Upper lobe of left lung (tissue), 6 donors: ENCODE measurements at places on chromosomes 12 and 14. TPM values are rescaled to one million over a fixed set of nuclear protein-coding genes. Genes with fewer than 3 reads are reported as not detected.

GRCh38 chr12:25929142-25929541 lies 29.3 kb upstream of the RASSF8 start:
- H3K27ac ChIP-seq = no peak overlapping the region
- DNase-seq = no peak
- H3K36me3 ChIP-seq = no peaks in the 10 kb centered on the region
- H3K4me1 ChIP-seq = no peaks in the 10 kb centered on the region
- H3K4me3 ChIP-seq = no peak overlapping the region
- H3K27me3 ChIP-seq = no peaks in the 10 kb centered on the region

DNA sequence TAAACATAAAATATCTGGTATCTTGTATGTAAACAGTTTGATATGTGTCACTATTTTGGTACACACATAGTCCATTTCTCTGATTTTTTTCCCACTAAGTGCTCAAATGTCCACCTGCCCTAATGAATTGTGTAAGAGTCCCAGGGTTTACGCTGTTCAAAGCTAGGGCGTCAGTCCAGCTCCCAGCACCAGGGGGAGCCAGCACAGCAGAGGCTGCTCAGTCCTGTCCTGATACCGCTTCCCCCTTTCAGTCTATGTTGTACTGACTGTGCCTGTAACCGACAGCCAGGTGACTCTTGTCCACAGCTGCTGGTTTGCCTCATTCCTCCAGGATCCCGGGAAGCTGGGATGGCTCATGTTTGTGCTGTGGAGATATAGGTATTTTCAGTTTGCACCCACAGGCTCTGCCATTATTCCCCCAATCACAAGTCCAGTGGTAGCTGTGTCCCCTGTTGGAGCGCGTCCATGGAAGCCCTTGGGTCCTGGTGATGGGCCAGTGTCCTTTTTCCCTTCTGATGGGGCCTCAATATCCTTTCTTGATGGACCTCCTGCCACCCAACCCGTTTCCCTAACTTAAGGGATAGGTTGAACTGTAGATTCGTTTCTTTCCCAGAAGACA lies 242.0 kb downstream of the NEDD1 start:
- no peaks in the 10 kb centered on the region for H3K27me3 ChIP-seq
- H3K4me1 ChIP-seq = no peaks in the 10 kb centered on the region
- H3K4me3 ChIP-seq = no peak overlapping the region
- H3K27ac ChIP-seq = no peak overlapping the region

KRT1 gene
- not detected for total RNA-seq

- no peaks in the 10 kb centered on the region for H3K27me3 ChIP-seq
- DNase-seq = no peak
- H3K36me3 ChIP-seq = no peaks in the 10 kb centered on the region
These were observed 5.9 kb downstream of the KRT86 start for GRCh38 chr12:52280319-52280795.

DNA sequence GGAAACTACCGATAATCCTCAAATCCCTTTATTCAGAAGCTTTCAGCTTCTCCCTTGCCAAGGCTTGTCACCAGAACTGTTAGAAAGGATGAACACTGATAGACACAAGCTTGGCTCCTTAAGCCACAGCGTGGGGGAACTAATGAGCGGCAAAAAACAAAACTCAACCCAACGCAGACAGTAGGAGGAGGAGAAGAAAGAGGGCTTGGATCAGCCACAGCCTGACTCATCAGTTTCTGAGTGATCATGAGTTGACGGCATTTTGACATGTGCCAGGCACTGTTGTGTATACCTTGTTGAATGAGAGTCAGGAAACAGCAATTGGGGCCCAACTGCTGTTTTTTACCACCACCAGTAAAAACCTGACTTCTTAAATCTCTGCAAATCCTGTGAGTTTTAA lies 23.7 kb downstream of the PLXNC1 start:
- no peaks in the 10 kb centered on the region for H3K27me3 ChIP-seq
- peaks cover 10% of the 10 kb centered on the region for H3K4me1 ChIP-seq
- H3K27ac ChIP-seq = peak overlapping the region; percentile 66
- H3K36me3 ChIP-seq = no peaks in the 10 kb centered on the region
- H3K4me3 ChIP-seq = no peak overlapping the region
- no peak for DNase-seq

DNA sequence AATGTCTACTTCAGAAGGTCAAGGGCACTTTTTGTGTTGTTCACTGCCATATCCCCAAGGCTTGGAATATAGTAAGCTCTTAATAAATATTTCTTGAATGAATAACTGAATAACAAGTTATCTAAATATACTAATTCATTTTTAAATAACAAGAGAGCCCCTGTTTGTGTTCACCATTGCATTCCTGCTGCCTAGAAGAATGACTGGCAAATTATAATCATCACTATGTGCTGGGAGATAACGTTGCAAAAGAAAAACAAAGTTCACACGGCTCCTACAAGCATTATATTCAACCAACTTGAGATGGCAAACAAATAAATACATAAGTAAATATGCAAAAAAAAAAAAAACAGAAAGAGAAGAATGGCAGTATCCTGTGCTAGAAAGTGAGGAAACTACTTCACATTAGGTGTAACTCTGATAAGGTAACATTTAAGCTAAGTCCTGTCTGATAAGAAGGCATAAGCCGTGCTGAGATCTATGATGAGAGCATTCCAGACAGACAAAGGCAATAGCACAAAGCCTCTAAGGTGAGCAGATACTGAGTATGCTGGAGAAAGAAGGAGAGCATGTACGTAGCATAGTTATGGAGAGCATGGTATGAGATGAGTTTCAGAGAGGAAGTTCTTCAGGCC lies 9.2 kb upstream of the TSPAN8 start:
- H3K4me1 ChIP-seq = no peaks in the 10 kb centered on the region
- H3K27ac ChIP-seq = no peak overlapping the region
- DNase-seq = no peak
- no peaks in the 10 kb centered on the region for H3K36me3 ChIP-seq
- H3K4me3 ChIP-seq = no peak overlapping the region

DNA sequence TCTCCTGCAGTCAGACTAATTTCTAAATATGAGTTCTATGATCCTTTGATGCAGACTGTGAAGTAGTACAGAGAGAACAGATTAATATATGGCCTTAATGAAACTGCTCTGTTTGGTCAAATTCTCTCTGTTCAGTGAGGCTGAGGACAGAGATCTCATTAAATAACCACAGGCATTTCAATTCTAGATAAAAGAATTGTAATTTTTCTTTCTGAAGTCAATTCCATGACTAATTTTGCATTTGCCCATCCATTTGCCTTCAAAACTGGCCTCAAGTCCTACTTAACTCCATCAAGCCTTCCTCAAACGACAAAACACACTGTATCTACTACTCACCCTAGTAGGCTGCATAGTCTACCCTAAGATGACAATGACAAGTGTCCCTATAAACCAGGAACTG lies 67.1 kb downstream of the DUSP16 start:
- H3K4me1 ChIP-seq = peaks cover 4% of the 10 kb centered on the region
- no peaks in the 10 kb centered on the region for H3K36me3 ChIP-seq
- H3K27me3 ChIP-seq = no peaks in the 10 kb centered on the region
- DNase-seq = no peak

DNA sequence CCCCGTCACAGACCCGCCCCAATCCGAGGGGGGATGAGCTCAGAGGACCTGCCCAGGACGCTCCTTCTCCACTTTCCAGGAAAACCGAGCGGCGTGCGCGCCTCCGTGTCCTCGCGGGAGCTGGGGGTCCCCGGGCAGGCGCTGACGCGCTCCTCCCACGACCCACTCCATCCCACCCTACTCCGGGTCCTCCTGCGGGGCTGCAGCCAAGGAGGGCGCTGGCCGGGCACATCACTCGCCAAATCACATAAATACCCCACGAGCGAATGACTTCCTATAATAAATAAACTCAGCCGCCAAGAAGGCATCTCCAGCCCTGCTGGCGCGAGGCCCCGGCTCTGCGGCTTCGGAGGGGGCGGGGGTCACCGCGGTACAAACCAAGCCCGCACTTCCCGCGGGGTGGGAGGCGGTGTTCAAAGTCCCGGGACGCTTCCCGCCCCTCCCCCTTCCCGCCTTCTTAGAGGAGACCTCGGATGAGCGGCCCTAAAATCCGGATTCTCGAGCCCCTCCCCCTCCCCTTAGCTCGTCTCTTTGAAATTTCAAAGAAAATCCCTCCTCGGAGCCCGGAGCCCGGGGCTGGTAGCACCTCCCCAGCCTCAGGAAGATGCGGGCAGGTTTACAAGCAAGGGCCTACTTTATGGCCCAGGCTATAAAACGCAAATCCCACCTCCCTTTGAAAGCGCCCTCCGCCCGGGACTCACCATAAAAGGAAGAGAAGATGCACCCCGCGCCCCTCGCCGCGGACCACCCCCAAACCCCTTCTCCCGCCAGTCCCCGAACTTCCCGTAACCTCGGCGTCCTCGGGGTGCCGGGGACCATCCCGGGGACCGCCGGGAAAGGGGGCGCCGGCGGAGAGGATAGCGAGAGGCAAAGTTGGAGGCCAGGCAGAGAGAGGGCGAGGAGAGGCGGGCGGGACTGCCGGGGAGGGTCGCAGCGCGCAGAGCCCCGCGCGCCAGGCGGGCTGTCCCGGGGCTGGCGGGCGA lies 712 bp upstream of the FZD10 start:
- H3K36me3 ChIP-seq = no peaks in the 10 kb centered on the region
- H3K4me1 ChIP-seq = peaks cover 11% of the 10 kb centered on the region
- H3K27ac ChIP-seq = no peak overlapping the region
- peak; percentile 87 for DNase-seq
- H3K27me3 ChIP-seq = peaks cover 41% of the 10 kb centered on the region

DNA sequence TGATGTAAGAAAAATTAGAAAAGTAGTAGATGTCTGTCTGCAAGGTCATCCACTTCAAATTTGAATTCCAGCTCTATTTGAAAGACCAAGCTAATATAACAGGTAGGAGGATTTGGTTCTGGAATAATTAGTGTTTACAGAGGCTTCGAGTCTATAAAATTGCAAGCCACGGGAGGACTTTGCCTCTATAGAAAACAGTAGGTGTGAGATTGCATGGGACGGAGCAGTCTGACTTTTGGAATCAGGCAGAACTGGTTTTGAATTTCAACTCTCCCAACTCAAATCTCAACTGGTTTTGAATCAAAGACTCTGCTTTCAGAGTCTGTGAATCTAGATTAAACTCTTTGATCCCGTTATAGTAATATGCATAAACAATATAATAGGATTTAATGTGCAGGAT lies 82.4 kb downstream of the PIK3C2G start:
- H3K27ac ChIP-seq = no peak overlapping the region
- no peaks in the 10 kb centered on the region for H3K4me1 ChIP-seq
- no peak for DNase-seq
- H3K36me3 ChIP-seq = no peaks in the 10 kb centered on the region
- no peaks in the 10 kb centered on the region for H3K27me3 ChIP-seq
- H3K4me3 ChIP-seq = no peak overlapping the region

DNA sequence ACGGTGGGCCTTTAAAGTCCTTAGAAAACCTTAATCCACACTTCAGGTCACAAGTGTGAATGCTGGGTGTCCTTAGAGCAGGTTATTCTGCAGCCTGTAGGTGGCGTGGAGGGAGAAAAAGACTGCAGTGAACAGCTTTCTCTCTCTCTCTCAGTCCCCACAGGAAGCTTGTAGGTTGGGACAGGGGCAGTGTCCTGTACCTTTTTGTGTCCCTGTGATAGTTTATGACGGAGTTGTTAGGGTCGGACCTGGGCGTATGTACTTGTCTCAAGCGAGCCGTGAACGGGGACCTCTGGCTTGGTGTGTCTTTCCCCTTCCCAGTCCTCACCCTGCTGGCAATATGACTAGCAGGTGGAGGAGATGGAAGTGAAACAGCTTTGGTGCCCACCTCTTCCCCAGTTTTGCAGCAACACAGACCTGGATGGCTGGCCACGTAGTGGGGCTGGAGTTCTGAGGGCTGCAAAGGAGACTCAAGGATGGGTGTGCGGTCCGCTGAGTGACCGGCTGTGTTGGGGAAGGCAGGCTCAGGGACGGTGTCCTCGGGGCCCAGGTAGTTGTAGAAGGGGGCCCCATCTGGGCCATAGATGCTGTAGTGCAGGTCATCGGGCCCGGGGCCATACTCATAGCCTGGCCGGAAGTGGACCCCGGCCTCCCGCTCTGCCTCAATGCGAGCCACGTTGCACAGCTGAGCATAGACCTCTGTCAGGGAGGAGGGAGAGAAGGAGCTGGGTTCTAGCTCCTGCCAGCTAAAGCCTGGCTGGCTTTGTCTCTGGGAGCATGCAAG lies 8.9 kb downstream of the ISCA2 start:
- no peaks in the 10 kb centered on the region for H3K27me3 ChIP-seq
- no peaks in the 10 kb centered on the region for H3K4me1 ChIP-seq
- DNase-seq = peak; percentile 60
- no peak overlapping the region for H3K27ac ChIP-seq
